ENCODE measurements at places on chromosomes 4 and X.

DNA sequence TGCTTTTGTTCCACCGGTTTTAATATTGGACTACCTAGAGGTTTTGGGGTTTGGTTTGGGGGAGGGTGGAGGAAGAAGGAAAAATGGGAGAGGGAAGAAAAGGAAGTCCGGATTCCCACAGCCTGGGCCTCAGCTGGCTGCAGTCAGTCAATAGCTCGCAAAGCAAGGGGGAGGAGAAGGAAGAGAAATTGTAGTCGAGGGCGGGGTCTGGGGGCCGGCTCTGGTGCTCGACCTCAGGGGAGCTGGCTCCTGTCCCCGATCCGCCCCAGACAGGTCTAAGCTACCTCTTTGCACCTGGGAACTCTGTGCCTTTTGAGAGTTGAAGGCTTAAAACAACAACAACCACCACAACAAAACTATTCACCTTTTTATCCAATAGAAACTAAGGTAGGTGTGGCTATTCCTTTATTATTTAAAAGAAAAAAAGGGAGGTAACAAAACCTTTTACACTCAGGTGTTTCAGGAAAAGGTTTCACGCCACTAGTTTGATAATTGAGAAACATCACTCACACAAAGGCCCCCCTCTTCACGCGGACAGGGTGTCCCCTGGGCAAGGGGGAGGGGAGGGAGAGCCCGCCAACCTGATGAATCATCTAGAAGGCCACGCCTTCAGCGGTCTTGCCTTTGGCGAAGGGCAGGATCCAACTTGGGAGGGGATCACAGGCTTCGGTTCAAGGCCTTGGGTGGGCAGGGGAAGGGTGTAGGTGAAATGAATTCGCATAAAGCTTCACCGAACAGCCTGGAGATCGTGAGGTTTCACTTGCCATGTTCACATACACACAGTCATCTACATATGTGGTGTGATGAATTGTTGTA is 1.6 kb upstream of the LNX1 start:
- no peak for DNase-seq

GRCh38 chr4:128525992-128526630 is 238.5 kb upstream of the PGRMC2 start:
- DNase-seq, result no peak

DNA sequence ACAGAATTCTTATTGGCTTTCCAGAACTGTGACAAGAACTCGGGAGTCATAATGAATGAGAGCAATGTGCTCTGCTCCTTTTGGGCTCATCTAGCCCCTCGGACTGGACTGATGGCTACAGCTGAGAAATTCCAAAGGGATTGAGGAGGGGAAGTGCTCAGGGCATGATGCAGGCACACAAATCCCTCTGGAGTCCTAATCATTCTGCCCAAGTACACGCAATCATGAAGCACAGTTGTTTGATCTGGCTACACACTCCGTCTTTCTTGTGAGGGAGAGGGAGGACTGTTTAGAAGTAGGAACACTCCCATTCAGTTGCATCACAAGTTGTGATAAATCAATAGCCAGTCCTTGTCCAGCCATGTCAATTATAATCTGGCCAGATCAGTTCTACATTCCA is 237.5 kb downstream of the COL25A1 start:
- no peak for DNase-seq

- no peak for DNase-seq
Observed at GRCh38 chr4:8473920-8474590, 33.5 kb downstream of the TRMT44 start.

- DNase-seq, result no peak
Observed at GRCh38 chrX:68763481-68763880, 65.3 kb upstream of the EFNB1 start.

All from stimulated activated naive CD4-positive, alpha-beta T cell treated with Interleukin-2 at 50 U/mL for 16 hours (primary cell).